ENCODE measurements at places on chromosomes 11 and 22.

DNA sequence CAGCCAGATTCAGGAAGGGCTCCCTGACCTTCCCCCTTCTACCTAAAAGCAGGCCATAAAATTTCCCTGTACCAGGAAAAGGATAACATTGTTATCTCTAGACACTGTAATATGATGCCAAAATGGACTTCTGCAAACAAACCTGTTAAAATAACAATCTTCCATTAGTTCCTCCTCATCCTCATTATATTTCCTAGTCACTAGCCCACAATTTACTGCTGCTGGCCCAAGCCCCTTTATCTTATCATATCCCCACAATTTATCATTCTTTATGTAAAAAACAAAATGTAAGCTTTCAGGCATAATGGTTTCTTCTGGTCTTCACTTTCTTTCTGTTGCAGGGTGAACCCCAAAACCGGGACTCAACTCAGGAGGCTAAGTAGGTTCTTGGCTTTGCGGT, 1132.1 kb upstream of the CNTN5 start:
- no peak for DNase-seq

DNA sequence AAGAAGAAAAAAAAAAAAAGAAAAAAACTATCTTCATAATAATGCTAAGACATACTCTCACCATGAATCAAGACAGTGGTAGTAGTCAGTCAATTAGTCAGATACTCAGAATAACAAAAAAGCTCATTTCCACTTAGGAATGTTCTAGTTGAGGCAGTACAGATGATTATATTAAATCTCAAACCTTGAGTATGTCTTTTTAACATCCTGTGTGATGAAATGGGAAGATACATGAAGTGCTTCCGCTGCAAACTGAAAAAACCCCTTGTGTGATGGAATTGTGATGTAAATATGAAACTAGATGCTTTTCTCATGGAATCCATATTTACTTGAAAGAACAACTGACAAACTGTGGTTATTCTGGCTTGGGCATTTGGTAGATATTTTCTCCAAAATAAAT, 13.7 kb downstream of the AMOTL1 start:
- no peak for DNase-seq

- DNase-seq = no peak
These were observed 83.7 kb upstream of the CHRM4 start for GRCh38 chr11:46475051-46475925.

DNA sequence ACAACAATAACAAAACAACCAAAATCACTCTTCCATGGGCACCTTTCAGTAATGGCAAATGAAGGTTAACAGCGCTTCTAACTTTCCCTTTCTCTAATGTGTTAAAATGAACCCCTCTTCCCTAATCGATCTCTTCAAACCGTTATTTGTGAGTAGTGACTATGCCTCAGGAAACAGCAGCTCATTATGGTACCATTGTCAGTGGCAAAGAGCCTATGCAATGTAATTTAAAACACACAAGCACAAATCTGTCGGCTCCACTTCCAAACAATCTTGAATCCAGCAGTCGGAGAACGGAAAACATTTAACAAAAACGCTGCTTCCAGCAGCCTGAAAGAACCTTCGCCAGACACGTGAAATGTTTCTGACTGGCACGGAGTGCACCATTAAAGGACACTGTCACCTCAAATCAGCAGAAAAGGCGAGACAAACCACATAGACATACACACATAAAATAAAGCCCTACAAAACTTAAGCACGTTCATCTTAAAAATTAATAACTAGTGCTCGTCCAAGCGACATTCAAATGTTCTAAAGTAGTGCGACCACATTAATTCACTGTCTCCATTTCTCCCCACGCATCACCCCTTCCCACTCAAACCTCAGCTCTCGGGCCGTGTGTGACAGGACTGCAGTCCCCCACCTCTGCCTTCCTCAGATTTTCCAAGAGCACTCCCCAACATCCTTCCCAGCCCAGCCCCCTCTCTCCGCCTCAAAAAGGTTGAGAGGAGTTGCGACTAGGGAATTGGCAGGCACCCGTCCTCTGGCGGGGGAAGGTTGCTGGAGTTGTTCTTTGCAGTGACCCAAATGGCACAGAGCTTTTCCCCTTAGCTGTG, 748 bp downstream of the RAB30 start:
- peak; percentile 8 for DNase-seq

GRCh38 chr11:65053827-65054508, 4.4 kb downstream of the NAALADL1 start:
- no peak for DNase-seq

DNA sequence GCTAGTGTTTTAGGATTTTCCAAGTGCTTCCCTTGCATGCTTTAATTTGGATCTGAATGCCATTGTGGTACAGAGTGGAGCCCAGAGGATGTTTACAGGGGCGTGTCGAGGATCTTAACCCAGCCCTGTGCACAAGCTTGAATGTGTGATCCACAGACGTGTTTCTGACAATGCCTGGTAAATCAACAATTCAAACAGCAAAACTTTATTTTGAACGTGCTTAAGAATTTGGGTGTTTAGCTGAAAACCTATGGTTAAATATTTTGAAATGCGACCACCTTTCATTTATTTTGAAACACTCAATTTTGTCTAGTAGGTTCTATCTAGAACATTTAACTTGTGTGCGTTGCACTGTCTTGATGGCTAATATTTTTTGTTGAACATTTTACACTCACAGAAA, 1.8 kb downstream of the TUBA8 start:
- no peak for DNase-seq

DNA sequence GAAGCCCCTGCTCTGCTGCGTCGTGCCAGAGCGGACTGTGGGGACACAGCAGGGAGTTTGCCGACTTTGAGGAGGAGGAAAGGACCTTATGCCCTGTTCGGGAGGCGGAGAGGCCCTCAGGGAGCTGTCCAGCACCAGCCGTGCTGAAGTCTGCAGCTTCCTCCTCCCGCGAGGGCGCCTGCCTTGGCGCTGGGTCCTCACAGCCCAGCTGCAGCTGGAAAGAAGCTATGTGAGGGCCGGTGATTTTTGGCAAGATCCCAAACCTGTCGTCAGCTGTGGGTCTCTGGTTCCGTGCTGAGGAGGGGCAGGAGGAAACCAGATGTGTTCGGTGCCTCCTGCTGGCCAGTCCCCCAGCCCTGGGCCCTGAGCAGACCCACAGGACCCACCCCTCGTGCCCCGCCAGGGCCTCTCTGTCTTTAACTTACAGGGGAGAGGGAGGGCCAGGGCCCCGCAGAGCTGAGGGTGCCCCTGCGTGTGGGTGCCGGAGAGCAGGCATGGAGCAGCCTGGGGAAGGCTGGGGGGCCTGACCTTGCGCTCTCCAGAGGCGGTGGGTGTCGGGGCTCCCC, 12.0 kb downstream of the BRSK2 start:
- DNase-seq = peak; percentile 50

GRCh38 chr11:46238078-46238966, 39.1 kb upstream of the CREB3L1 start:
- peak; percentile 63 for DNase-seq

DNA sequence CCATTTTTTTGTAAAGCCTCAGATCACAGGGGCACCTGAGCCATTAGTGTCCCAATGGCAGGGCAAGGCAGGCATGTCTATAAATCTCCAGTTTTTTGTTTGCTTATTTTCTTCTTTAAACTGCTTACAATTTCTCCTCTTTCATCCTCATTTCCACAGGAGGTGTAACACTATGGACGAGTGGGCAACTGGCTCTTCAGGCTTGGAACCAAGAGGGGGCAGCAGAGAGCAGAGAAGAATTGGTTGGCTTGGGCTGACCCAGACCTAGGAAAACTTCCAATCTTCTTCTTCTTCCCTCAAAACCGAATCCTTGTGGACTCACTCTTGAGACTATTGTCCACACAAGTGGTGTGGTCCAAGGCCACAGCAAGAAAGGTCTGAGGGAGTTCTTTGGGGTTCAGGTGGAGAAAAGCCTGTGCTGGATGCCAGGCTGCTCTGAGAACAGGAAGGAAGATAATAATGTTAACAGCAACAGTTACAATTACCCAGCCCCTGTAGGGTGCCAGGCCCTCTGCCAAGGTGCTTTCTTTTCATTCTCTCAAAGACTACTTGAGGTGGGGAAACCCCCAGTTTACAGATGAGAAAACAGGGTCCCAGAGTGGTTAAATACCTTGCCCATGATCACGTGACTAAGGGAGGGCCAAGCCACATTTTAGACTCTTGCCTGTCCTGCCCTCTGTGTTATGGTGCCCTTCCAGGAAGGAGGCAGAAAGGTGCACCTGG, 70.7 kb upstream of the E2F8 start:
- peak; percentile 6 for DNase-seq

GRCh38 chr11:114280696-114281095, 15.5 kb upstream of the NNMT start:
- peak; percentile 40 for DNase-seq

DNA sequence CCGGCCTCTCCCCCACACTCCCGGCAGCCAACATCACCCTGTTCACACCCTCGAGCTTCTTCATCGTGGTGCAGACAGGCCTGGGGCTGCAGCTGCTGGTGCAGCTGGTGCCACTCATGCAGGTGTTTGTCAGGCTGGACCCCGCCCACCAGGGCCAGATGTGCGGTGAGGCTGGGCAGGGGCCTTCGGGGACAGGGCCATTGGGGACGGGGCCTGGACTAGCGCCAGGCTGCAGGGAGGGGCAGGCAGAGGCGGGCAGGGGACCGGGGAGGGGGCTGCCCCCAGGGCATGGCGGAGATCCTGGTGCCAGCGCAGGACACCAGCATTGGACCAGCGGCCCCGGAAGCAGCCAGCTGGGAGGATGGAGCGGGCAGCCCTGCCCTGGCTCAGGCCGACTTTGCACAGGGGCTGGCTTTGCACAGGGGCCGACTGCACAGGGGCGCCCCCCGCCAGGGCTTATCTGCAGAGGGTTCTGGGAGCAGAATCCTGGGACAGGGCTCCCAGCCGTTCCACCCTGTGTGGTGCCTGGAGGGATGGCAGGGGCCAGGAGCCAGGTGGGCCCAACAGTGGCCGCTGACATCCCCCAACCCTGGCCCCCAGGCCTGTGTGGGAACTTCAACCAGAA, 8.6 kb downstream of the MUC5B start:
- no peak for DNase-seq

DNA sequence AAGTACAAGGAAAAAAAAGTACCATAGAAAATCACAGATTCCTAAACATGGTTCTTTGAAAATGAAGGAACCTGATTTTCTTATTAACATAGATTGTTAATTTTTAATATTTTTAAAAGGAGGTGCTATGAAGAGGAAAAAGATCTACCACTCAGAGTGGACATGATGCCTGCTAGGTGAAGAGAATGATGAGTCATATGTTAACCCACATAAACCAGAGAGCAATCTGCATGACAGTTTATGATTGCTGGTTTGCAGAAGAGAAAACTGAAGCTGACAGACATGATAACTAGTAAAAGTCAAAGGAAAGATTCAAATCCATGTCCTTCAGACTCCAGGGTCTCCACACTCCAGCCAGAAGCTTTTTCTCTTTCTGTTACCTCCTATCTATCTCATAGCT, 1231.7 kb downstream of the LRRC4C start:
- DNase-seq = no peak

DNA sequence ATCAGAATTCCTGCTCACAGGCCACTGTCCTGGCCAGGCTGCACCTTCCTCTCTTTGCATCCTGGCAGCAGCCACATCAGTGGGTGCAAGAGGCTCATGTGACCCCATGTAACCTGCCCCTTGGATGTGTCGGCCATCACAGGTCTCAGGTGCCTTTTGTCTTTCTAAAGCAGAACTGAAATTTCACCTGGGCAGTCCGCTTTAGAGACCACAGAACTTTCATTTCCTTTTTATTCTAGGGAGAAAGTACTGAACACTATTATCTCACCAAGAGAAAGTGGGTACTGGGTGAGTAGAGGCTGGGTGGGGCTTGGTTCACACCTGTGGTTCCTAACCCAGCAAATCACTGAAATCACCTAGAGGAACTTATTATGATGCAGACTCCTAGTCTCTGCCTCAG, 51.7 kb upstream of the NUP160 start:
- DNase-seq = no peak

- no peak for DNase-seq
These were observed 2.6 kb upstream of the MCHR1 start for GRCh38 chr22:40676644-40677043.

GRCh38 chr11:74462009-74462408, 5.3 kb downstream of the KCNE3 start:
- DNase-seq = peak; percentile 62

GRCh38 chr22:49086606-49087157, 741.0 kb downstream of the BRD1 start:
- no peak for DNase-seq

- DNase-seq = no peak
These were observed 63.0 kb downstream of the GAB2 start for GRCh38 chr11:78354408-78355308.

DNA sequence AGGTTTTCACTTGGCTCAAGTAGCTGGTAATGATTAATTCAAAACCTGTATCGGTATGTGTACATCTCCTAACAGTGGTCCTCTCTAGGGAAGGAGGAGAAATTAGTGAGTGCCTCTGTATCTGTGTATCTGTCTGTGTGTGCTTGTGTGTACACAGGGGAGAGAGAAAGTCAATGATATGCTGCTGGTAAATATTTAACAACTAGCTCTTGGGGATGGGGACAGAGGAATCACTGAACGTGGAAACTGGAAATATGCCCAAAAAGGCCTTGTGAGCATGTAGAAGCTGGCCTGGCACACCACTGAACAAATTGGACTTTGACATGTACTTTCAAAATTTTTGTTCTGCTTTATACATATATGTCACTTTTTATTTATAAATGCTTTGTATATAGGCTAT, 214.0 kb upstream of the SYN3 start:
- no peak for DNase-seq

- no peak for DNase-seq
These were observed 156.0 kb downstream of the MPPED1 start for GRCh38 chr22:43567691-43568324.

DNA sequence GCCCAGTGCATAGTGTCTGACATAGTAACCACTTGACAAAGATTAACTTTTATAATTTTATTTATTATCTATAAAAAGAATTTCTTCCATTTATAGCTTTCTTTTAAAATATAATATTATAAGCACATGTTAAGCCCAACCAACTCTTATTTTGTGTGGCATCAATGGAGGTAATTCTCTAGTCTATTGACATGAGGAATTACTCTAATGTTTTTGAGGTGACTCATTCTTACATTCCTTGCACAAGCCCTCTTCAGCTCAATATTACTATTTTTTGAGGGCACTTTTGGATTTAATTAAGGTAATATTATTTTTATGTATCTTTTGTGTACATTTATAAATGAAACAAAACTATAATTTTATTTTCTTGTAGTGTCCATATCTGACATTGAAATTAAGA, 59.6 kb downstream of the AASDHPPT start:
- no peak for DNase-seq

DNA sequence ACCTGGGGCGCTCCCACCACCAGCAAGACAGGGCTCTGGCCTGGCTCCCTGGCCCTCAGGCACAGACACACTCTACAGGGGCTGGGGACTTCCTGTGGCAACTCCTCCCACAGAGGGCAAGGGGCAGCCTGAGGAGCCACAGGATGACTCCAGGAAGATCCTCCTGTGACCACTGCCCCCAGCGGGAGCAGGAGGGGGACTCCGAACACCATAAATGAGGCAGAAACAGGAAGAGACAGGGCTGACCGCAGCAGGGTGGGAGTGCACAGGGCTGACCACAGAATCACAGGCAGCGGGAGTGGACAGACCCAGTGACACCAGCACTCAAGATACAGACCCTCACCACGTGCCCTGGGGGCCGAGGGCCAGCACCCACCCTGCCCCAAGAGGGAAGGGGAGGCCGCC, 10.8 kb downstream of the ARAP1 start:
- no peak for DNase-seq

GRCh38 chr11:86176165-86176884, 68.2 kb upstream of the EED start:
- no peak for DNase-seq
